Esophagus mucosa (tissue), 1 donor: ENCODE measurements at places on chromosomes 2 and 18. TPM values are rescaled to one million over a fixed set of nuclear protein-coding genes. Genes with fewer than 3 reads are reported as not detected.

Gene UCN
- total RNA-seq, result 0.56 TPM

DNA sequence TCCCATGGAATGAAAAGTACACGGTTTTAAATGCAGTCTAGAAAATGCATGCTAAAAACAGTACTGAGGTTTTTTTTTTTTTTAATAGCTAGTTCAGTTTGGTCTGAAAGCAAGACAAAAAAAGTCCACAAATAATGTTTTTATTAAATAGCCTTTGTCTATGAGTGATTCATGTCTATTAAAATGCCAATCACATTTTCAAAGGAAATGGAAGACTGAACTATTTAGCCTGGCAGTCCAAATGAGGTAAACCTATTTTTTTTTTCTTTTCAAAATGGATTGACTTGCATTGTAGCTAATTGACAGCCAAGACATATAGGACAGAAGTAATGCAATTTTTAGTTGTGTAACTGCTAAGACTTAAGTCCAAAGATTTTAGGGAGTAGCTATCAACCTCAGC lies 90.3 kb downstream of the LRP1B start:
- ATAC-seq, result no peak

- no peak for ATAC-seq
These were observed 217.1 kb downstream of the SLC4A3 start for GRCh38 chr2:219844401-219845091.

GRCh38 chr2:201500534-201500933 lies 49.0 kb downstream of the STRADB start:
- no peak for ATAC-seq

Gene HOXD3
- 0.52 TPM for total RNA-seq
